CD4-positive, alpha-beta T cell treated with Interleukin-10 for 1 hour (primary cell): ENCODE measurements at places on chromosomes 4 and X.

DNA sequence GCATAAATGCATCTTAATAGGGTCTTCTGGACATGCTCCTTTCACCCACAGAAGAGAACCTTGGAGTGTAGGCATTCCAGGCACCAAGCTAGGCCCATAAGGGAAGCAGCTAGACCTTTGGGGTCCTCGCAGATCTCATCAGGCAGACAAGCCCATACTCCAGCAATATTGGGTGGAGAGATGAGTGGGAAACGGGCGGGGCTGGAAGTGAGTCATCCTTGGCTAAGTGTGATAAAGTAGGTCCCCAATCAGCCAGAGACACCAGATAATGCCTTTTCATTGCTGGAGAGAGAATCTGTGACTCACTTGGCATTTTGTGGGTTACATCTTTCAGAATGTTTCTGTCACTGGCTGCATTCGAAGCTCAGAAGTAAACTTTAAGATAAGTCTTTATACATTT, 133.3 kb upstream of the MBNL3 start:
- DNase-seq = no peak

- no peak for DNase-seq
Measured at GRCh38 chr4:10666616-10667015, 18.0 kb downstream of the CLNK start.

DNA sequence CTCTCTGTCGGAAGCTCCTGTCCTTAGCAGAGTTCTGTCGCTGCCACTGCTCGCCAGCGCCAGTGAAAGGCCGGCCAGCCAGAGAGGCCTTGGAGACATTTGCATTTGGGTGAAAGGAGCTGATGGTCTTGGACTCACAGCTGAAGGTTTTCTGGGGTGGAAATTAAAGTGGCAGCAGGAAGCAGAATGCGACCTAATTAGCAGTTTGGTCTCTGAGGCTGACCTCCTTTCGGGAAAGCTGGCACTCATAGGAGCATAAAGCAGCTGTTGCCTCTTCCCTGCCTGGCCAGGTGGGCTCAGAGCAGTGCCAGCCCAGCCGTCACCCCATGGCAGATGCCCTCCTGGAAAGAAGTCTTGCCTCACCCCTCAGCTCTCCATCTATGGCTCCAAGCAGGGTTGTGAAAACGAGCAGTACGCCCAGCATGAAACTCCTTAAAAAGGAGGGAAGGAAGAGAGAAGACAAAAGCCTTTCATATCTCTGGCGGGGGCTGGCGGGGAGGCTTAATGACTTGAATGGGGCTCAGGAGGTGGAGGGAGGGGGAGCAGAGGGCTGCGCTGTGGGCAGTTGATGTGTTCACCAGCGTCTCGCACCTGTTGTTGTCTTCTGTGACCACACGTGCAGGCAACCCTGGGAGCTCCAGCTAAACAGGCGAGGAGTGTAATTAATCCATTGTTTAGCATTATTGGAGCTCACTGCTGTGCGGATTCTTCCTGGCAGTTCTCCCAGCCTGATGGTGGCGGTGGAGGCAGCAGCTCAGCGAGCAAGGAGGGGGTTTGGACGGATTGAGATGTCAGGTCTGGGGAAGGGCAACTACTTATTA, 264.0 kb downstream of the MID1IP1 start:
- no peak for DNase-seq

DNA sequence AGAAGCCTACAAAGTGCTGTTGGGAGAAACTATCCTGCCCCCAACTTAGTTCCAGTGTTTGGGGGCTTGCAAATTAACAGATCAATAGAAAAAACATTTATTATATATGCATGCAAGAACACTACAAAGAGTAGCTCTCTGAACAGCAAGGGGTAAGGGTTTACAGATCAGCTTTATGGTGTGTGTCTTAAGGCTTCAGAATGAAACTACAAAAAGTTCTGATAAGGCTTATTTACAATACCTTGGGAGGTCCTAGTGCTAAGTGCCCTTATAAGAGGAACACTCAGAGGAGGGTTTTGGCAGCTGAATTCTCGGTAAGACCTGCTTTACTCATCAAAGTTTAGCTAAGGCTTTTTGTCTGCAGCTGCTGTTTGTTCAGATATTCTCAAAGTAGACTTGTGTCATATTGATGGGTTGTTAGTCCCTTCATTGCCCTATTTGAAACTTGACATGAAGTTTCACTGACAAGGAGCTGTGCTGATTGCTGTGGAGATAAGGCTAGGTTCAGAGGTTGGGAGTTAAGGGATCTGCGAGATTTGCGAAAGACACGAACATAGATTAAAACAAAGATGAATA, 7.7 kb downstream of the ERVMER34-1 start:
- DNase-seq = no peak

DNA sequence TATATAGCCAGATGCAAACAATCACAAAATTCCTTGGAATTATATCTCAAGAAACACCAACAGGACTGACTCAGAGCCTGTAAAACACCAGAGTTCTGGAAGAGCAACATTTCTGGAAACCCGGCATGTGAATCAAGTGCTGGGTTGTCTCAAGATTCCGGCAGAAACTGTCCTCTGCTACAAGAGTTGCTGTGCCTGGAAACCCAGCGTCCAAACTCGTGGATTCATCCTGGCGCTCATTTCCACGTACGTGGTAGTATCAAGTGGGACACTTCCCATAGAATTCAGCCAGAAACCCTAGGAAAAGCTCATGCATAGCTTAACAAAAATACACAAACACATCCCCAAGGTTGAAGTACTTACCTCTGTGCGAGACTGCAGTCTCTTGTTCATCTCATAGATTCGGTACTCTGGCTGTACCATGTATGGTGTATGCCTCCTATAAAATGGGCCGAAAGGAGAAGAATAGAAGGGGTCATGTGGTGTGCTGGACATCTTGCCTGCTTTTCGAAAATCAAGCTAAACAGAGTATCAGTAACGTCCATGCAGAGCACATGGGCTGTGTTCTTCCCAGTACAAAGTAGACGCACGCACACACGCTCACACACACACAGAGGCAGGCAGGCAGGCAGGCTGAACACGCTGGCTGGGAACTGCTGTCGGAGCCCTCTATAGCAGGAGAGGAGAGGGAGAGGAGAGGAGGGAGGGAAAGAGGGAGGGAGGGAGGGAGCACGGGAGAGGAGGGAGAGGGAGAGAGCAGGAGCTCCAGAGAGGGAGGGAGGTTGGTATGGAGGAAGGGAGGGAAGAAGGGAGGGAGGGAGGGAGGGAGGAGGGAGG, at the start of gene LDB2:
LDB2 (minus strand) TSS at position 655 of the 837 bp plus-strand sequence.
- no peak for DNase-seq

- DNase-seq = no peak
Measured at GRCh38 chr4:13430834-13431568, 53.1 kb downstream of the RAB28 start.

DNA sequence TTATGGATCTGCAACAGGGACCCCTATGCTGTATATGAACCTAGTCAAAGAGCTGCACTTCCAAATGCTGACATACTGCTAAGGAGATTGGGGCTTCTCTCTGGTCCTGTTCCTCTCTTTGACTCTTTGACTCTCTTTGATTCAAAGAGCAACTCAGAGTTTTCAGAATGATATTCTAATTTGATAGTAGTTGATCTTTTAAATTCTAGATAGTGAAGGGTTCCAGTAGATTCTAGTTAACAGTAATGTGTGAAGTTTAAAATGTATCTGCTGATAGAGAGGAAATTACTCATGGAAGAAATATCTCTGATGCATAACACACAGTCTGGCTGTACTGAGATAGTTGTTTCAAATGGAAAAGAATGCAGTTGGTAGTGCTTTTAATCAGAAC, 239.1 kb downstream of the RASL11B start:
- no peak for DNase-seq

GRCh38 chr4:154727540-154727939, 16.3 kb upstream of the LRAT start:
- no peak for DNase-seq

DNA sequence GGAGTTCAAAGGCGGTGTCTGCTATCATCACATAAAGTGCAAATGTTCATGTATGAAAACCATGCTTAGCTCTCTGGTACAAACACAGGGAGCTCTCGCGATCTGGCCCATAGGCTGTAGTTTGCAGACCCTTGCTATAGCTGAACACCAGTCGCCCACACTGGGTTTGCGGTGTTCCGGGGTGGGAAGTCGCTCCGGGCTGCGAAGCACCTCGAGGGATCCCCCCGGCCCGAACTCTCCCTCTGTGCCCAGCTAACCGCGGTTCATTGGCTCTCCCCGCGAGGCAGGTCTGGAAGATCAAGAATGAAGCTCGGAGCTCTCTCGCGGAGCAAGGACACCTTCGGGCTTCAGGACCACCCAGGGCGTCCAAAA, 341 bp upstream of the PRPS2 start:
- DNase-seq = no peak

GRCh38 chr4:143575331-143575730, 61.8 kb downstream of the SMARCA5 start:
- no peak for DNase-seq

DNA sequence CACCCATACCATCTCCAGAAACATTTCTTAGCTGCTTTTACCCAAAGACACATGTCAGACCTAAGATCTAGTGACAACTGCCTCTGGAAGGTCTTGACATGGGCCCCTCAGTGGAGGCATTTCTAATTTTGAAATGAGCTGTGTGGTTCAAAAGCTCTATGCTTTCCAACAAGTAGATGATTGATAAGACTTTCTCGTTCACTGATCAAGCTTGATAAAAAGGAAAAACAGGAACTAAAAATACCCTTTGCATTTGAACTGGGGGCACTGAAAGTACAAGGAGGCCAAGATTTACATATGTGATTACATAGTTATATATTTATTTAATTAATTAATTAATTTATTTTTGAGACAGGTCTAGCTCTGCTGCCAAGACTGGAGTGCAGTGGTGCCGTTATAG, 61.3 kb upstream of the SCOC start:
- no peak for DNase-seq

DNA sequence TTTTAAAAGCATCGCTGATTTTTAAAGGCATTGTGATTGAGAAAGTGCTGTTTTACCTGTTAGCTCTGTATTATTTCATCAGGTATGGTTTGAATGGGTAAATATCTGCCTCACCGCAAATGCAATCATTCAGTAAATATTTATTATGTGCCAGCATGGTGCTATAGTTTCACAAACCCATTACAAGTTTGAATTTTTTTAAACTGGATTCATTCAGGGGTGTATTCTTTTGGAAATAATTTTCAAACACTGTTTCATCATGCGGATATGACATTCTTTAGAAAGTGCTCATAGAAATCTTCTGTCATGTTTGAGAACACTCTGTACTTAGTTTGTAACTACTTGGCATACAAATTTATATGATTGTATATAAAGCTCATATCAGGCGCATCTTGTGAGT, 37.2 kb downstream of the LIMCH1 start:
- DNase-seq = no peak

DNA sequence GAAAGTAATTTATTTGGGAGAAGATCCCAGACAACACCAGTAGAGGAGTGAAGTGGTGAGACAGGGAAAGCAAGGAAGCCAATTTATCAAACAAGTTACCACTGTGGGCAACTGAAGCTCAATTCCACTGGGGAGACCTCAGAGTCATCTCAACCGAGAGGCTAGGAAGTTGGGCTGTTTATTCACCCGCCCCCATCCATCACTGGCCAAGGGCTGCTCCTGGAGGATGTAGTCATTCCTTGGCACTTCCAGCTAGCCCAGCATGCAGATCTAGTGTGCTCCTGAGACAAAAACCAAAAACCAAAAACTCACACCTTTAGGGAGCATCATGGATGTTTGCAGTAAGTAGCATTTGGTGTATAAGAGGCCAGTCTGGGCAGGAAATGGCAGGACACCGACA, 47.0 kb downstream of the RAI2 start:
- no peak for DNase-seq

DNA sequence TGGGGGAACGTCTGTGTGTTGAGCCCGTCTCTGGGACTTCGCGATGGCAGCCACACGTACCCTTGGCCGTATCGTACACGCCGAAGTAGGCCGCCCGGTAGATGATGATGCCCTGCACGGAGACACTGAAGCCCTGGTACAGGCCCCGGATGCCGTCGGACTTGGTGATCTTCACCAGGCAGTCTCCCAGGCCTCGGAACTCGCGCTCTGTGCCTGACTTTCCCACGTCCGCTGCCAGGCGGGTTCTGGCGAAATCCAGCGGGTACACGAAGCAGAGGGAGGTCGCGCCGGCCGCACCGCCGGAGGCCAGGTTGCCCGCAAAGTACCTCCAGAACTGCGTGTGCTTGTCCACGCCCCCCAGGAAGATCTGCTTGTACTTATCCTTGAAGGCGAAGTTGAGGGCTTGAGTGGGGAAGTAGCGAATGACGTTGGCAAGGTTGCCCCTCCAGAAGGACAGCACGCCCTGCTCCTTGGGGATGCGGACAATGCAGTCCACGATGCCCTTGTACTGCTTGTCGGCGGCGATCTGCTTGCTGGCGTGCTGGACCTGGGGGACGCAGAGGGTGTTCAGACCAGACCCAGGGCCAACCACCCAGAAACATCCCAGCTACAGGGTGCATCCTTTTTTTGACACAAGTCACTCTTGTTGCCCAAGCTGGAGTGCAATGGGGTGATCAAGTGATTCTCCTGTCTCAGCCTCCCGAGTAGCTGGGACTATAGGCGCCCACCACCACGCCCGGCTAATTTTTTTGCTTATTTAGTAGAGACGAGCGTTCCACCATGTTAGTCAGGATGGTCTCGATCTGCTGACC, 2.5 kb downstream of the SLC25A6 start:
- DNase-seq = no peak

DNA sequence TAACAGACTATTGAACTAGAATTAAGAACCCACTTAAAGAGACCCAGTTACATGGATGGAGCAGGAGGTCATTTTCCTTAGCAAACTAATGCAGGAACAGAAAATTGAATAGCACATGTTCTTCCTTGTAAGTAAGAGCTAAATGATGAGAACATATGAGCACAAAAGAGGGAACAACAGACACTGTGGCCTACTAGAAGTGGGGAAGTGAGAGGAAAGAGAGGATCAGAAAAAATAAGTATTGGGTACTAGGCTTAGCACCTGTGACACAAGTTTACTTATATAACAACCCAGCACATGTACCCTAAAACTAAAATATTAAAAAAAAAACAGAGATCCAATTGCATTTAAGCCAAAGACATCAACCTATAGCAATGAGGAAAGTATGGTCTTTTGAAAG, 26.2 kb downstream of the ARAP2 start:
- DNase-seq = no peak

GRCh38 chr4:6925357-6925836, 15.8 kb downstream of the TBC1D14 start:
- peak; percentile 36 for DNase-seq

DNA sequence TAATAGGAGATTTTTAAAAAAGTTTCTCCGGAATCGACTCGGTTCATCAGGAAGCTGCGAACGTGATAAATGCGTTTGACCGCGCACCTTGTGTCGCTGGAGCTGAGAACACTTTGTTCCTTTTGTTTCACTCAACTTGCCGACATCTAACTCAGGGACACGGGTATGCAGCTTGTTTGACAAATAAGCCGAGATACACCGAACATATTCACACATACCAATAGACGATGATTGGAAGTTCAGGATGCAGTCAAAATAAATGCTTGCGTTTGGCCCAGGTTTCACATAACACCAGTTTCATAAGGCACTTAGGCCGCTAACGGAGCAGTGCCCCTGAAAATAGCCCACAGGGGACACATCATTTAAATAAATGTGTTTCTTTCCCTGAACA, 932 bp upstream of the SHISA3 start:
- no peak for DNase-seq

- no peak for DNase-seq
Measured at GRCh38 chr4:186981161-186981560, 257.5 kb upstream of the FAT1 start.
